ENCODE measurements at places on chromosomes 2 and 18. TPM values are rescaled to one million over a fixed set of nuclear protein-coding genes. Genes with fewer than 3 reads are reported as not detected.
A peak's percentile ranks its signal among the peaks of the same experiment; 100 is the strongest.

GRCh38 chr2:3453190-3453999 is 65.9 kb downstream of the ADI1 start:
- DNase-seq = no peak

- no peak for DNase-seq
Observed at GRCh38 chr2:238657132-238658053, 190.5 kb upstream of the TWIST2 start.

The SKA1 gene
- polyA plus RNA-seq = 0.10 TPM

The KCNK3 gene
- polyA plus RNA-seq = 0.76 TPM

GRCh38 chr2:176833671-176834070 is 378.9 kb upstream of the HNRNPA3 start:
- DNase-seq = no peak

DNA sequence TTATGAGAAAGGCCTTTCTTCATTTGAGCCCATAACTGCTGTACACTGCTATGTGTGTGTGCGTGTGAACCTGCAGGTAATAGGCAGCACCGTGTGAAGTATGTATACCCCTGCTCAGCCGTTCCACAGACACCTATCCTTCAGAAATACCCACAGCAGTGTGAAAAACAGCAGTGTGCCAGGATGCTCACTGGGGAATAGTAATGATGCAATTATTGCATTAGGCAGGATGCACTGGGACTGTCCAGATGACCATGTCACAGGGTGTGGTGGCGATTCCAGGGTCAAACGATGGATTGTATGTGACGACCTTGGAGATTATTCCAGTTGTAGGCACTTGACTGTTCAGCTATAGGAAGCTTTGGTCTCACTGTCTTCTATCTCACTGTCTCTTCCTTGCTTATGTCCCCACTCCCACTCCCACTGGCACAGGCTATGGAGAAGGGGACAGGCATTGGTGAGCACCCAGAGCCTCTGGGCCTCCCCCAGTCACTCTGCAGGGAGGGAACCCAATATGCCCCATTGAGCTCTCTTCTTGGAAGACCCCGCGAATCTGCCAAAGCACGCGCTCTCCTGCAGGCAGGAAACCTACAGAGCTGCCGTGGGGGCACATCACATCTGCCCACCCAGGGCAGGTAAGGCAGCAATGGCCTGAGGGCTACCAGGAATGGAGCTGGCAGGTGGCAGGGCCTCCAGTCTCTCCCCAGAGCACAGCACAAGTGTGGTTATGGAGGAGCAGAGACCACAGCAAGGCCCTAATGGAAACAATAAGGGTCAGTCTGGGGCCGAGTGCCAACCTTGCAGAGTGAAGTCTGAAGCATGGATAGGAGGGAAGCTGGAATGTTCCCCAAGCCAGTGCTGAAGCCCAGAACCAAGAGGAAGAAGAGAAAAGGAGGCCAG is 518.9 kb upstream of the RAB6C start:
- DNase-seq = no peak

DNA sequence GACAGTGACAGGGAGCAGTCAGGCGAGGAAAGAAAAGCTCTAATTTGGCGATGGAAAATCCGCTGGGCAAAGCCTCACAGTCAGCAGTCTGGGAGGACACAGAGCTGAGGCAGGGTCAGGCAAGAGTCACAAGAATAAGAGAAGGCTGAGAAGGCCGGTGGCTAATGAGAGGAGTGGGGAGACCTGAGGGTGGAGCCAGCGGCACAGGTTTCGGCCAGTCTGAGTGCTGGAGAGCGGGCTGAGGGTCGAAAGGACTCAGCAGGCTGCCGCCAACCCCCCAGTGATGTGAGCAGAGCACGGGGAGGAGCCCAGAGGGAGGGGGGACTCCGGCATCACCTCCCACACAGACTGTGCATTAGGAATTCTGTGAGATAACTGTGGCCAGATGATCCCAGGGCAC is 500.6 kb upstream of the MYT1L start:
- no peak for DNase-seq

- DNase-seq = no peak
Observed at GRCh38 chr18:10417664-10418063, 36.8 kb upstream of the APCDD1 start.

DNA sequence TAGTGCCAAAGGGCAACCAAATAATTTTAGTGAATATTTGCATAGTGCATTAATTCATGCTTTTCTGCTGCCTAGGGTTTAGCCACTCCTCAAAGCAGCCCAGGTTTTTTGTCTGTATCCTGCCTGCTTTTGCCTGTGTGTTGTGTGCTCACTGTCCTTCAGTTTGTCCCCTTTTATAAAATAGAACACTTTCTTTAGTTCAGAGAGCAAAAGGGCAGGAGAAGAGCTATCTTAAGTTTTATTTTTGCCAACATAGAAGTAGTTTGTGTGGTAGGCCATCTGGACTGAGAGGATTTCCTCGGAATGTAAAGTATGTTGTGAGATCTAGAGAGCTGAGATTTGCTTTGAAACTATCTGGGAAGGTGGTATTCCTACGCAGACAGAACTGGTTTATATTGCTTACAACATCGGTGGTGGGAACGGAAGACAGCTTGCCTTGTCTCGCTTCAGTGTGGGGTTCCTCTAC is 64.9 kb downstream of the EML4 start:
- no peak for DNase-seq

- no peak for DNase-seq
Observed at GRCh38 chr2:60536746-60537145, 16.7 kb downstream of the BCL11A start.

GRCh38 chr2:165161510-165161909 is 42.3 kb downstream of the SCN3A start:
- DNase-seq = no peak

GRCh38 chr2:188659656-188660406 is 314.3 kb upstream of the COL3A1 start:
- no peak for DNase-seq

DNA sequence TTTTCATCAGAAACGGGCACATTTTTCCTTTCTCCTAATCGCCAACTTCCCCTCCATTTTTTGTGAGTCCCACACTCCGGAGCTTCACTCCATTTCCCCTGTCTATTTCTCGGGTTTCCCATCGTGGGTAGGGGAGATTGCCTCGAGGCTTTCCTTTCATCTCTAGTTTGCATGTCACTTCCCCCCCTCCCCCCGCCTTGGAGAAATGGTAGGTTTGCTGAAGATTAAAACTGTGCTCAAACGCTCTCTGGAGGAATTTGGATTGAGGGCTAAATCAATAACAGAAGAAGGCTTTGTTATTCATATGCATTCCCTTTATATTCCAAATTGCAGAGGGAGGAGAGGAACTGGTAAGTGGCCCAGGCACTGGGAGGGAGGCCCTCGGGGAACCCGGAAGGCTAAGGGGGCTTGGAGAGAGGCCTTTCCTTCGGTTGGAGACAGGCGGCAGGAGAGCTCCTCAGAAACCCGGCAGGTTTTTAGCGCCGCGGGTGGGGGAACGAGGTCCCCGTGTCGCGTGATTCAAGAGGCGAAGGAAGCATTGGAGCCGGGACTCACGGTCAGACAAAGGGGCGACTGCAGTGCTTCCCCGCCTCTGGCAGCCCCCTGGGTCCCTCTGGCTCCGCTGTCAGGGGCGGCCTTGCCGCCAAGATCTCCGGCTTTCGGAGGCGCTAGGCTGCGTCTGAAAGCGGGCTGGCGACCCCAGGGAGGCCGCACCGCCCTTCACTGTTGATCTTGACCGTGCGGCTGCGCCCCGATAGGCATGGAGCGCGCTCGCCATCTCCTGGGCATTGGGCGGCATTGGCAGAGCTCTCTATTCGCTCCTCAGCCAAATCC is 2.4 kb upstream of the HOXD12 start:
- DNase-seq = peak; percentile 58

DNA sequence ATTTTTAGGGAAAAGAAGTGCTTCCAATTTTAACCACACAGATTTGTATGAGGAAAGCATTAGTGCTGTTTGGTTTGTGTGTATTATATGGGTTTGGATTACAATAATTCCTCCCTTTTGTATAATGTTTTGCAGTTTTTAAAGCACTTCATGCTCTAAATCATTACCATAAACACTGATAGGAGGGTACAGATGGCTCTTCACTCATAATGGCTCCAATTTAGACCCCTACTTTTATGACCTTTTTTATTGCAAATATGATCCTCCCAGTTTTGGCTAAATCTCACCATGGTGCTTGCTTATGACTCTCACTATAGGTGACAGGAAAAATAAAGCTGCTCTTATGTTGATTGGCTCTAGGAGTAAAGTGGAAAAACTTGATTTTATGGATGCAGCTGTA is 23.8 kb upstream of the TMEM17 start:
- no peak for DNase-seq

DNA sequence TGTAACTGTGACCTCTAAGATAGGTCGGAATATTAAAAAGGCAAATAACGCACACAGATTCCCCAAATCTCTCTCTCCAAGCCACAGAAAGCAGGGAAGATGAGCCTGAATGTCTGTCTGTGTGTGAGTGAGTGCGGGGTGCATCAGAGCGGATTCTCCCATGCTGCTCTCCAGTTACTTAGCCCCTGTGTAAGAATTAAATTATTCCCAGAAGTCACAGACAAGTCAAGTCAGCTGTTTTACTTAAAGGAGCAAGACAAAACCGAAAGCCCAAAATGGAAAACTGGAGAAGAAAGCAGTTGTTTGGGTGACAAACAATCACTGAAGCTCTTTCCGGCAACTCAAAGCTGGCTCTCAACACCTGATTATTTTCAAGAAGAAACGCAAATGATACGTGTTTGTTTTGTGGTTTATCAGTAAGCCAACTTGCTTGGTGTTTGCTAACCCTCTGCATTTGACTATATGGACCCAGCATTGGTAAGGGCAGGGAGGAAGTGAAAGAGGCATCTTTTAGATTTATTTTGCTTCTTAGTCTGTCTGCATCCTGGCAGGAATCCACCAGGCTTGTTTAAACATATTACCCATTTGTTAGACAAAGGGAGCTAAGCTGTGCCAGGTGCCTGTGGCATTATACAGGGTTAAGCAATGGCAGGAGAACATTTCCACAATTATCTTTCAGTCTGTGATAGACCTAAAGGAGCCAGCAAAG is 121.5 kb upstream of the CREB1 start:
- no peak for DNase-seq

DNA sequence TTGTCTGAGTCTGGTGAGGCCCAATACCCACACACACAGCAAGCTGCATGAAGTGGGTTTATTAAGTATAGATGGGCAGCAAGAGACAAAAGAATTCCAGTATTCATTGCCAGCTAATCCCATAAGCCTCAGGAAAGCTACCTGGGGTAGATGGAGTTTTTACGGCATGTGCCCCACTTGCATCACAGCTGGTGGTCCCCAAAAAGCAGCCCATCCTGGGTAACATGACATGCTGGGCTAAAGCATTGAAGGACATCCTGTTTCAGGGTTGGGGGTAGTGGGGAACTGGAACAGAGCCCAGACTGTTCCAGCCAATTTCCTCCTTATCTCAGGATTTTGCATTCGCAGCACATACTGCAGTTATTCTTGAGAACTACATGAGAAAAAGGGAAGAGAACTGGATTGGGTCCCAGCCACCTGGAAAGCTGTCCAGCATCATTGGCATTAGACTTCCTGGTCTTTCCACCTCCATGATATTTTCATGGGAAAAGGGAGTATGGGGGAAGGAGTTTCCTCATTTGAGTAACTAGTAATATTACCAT is 240.1 kb upstream of the MMADHC start:
- no peak for DNase-seq

DNA sequence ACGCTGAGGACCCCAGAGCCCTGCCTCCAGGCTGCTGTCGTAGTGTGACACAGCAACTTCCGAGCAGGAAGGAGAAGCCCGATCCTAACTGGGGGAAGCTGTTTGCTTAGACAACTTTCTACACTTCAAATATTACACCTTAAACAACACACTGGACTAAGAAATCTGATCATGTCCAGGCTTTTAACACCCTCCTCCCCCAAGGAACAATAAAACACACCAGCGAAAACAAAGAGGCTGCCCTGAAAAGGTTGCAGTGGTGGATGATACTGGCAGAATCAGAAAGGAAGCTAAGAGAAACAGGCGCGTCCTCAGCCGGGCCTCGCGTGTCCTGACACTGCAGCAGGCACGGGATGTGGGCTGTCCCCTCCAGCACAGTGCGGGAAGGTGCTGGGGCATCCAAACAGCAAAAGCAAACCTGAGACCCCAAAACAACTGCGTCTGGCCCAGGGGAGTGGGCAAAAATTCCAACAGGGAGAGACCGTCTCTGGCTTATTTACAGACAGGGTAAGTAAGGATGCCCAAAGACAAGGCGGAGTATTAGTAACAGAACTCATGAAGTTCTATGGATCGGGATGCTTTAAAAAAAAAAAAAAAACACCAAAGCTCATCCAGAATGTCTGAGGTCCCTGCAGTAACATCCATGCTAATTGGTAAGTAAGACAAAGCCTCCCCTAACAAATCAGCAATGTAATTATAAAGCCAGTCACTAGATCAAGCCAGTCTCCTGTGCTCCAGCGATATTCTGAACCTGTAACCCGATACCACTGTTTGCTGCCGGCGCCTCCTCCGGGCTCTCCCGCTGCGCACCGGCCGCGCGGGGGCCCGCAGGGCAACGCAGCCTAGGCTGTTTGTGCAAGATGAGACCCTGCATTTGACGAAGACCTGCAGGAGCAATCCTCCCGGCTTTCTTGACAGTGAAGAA is 9.0 kb downstream of the SERTAD2 start:
- DNase-seq = peak; percentile 80

GRCh38 chr2:44233450-44234128 is 41.7 kb upstream of the SLC3A1 start:
- no peak for DNase-seq

The POTEC gene
- not detected for polyA plus RNA-seq

DNA sequence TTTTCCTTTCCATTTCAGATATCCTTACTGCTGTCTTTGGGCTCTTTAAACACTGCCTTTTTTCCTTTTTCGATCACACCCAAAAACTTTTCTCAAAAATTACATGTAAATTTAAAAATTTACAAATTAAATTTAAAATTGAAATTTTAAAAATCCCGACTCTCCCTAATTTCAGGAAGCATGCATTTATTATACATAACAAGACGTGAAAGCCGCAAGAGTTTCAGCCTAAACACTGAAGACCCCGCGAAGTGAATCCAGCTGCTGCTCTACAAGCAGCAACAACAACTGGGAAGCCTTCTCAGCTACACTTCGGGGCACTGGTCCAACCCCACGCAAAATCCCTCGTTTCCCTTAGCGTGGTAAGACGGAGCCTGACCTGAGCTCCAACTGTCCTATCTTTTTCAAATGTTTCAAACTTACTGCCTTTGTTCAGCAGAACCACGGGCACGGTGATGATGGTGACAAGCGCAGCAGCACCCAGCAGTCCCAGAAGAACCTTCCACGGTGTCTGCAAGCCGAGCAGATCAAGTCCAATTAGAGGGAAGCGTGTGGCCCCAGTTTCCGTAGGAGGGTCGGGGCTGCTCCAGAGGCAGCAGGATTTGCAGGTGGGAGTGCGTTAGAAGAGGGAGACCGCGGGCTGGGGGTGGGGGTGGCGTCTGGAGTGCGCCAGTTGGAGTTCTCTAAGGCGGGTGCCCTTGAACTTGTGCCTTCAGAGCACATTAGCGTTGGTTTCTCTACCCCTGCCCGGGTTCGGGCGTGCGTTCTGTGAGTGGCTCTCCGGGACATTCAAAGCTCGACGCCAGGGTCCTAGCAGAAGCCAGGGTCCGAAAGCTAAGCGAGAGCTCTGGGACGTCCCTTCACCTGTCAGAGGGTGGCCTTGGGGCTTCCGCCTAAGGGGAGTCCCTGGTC is 783 bp downstream of the DPP4 start:
- DNase-seq = peak; percentile 43
